Vagina (tissue), 2 donors: ENCODE measurements at places on chromosomes 4 and X. TPM values are rescaled to one million over a fixed set of nuclear protein-coding genes. Genes with fewer than 3 reads are reported as not detected.

The VCX gene
- total RNA-seq, result not detected

The FAM9B gene
- total RNA-seq, result not detected

The DDIT4L gene
- 5.4 TPM for total RNA-seq

The REELD1 gene
- total RNA-seq, result 0.74 TPM

The DCAF8L2 gene
- not detected for total RNA-seq

The GPM6B gene
- 15.7 TPM for total RNA-seq

The MFAP3L gene
- total RNA-seq, result 2.2 TPM

The PNMA6A gene
- total RNA-seq, result 1.2 TPM

The RHOXF2B gene
- total RNA-seq, result not detected

The UCP1 gene
- not detected for total RNA-seq

The MXRA5 gene
- 4.7 TPM for total RNA-seq

The C4orf51 gene
- total RNA-seq, result not detected

The MMRN1 gene
- total RNA-seq, result 96.3 TPM

The CPZ gene
- total RNA-seq, result 26.3 TPM

The VSIG4 gene
- total RNA-seq, result 57.0 TPM

The CDS1 gene
- total RNA-seq, result 8.8 TPM

The UGT2B11 gene
- not detected for total RNA-seq

The REPS2 gene
- 10.8 TPM for total RNA-seq

The ODAPH gene
- total RNA-seq, result not detected

The NEK1 gene
- 14.7 TPM for total RNA-seq

The CPLX1 gene
- total RNA-seq, result 0.98 TPM

The SHOX gene
- total RNA-seq, result not detected

The SMARCA5 gene
- 23.3 TPM for total RNA-seq

The RAB39B gene
- total RNA-seq, result 0.74 TPM

The GPR82 gene
- total RNA-seq, result not detected

The SLC25A43 gene
- 25.5 TPM for total RNA-seq

The ARMCX4 gene
- 16.5 TPM for total RNA-seq

The PRR32 gene
- not detected for total RNA-seq

The LPAR4 gene
- not detected for total RNA-seq

The PAGE2 gene
- not detected for total RNA-seq

The IQCM gene
- not detected for total RNA-seq

The FGFR3 gene
- 96.5 TPM for total RNA-seq

The GUCY2F gene
- total RNA-seq, result not detected

The ADRA2C gene
- total RNA-seq, result 17.2 TPM

The TKTL1 gene
- total RNA-seq, result not detected

The SH2D1A gene
- 0.74 TPM for total RNA-seq

The PRICKLE3 gene
- 26.5 TPM for total RNA-seq

The TCEAL6 gene
- 1.7 TPM for total RNA-seq

The CXXC4 gene
- 0.74 TPM for total RNA-seq

The MAGEA9B gene
- total RNA-seq, result not detected

The OR13H1 gene
- not detected for total RNA-seq

The DOK7 gene
- total RNA-seq, result 4.7 TPM

The CXCL10 gene
- 1.7 TPM for total RNA-seq

The DNASE1L1 gene
- total RNA-seq, result 52.1 TPM

The GABRQ gene
- 1.2 TPM for total RNA-seq
